ENCODE measurements at places on chromosomes 16 and 17.

GRCh38 chr16:75248142-75248535 lies 3.3 kb downstream of the BCAR1 start:
- DNase-seq, result no peak

DNA sequence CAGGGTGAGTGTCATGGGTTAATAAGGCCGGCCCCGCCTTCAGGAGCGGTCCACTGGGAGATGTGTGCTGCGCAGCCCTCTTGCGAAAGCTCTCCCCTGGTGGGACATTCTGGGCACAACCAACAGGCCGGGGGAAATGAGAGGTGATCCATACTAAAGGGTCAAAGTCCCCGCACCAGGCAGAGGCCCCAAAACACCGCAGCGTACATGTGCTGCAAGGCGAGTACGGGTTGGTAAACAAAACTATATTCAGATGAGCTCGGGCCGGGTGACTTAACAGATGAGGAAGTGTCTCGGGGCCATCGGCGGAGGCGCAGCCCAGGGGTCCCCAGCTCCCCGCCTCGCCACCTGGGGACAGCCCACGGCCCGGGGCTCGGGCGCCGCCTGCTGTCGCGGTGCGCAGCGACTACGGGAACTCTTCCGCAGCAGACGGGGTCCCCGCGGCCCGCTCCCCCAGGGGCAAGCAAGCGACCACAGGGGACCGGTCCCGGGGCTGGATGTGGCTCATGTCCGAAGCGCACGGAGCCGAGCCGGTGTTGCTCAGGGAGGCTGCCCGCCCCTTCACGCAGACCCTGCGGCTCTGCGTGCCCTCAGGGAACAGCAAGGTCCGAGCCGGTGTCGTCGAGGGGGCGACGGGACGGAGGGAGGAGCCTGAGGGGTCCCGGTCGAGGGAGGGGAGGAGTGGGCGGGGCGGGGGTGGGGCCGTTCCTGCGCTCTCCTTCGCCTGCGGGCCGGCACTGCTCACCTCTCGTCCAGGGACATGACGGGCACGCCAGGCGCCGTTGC lies at the start of gene RAB37:
RAB37 (plus strand) TSS at position 744 of the 786 bp plus-strand sequence; CDS start at position 761, 17 bp downstream.
- DNase-seq, result peak; percentile 95

- DNase-seq, result no peak
These were observed 14.9 kb downstream of the GLG1 start for GRCh38 chr16:74591876-74592650.

GRCh38 chr16:13168091-13168572 lies 266.7 kb downstream of the SHISA9 start:
- no peak for DNase-seq

DNA sequence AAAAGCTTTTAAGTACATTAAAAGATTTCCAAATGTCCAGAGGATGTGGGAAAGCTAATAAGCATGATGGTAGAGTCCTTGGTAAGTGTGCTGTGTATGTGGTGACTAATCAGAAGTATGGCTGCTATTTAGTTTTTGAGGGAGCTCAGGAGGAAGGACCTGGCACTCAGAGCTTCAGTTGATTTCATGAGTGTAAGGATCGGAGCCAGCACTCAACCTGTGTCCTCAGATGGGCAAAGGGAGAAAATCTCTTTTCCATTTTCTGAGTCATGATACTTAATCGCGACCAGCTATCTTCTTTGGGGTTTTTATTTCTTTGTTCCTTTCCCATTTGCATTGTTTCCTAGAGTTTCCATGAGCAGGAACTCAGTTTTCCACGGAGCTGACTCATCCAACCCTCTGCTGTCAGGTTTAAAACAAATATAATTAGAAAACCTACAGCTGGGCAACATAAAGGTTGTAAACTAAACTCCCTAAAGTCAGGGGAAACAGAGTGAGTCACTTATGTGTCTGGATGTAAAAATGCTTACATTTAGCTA lies 125.4 kb downstream of the MAP2K6 start:
- no peak for DNase-seq

DNA sequence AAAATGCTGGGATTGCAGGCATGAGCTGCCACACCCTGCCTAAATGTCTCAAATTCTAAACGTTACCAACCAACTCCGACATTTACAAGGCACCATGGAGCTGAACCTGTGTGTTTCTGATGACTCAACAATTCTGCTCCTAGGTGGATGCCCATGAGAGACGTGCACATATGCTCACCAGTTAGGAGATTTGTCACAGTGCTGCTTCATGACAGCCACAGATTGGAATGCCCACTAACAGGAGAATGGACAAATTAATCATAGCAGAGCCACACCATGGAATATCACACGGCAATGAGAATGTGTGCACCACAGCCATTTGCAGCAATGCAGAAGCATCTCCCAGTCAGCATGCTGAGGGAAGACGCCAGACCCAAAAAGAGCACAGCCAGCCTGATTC lies 8.0 kb upstream of the KCNG4 start:
- no peak for DNase-seq

- DNase-seq, result no peak
These were observed 106.7 kb downstream of the RBFOX3 start for GRCh38 chr17:79504181-79504605.

- no peak for DNase-seq
These were observed 38.0 kb downstream of the SF3B3 start for GRCh38 chr16:70561623-70562022.

- no peak for DNase-seq
These were observed 222.9 kb upstream of the IRX3 start for GRCh38 chr16:54509456-54509855.

DNA sequence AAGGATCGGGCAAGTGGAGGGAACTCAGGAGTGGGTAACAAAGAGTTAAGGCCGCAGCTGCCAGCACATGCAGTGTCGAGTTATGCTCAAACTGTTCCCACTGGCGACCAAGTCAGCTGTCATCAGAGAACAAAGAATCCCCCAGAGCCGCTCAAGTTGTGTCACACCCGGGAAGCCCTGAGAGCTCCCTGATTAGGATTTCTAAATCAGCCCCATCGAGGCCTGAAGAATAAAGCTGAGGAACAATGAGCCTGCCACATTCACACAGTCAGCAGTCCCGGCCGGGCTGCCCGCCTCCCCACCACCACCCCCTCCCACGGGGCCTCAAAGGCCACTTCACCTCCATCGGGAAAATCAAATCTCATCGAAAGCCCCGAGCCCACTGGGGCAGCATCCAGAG lies 84.5 kb downstream of the SOX9 start:
- DNase-seq, result no peak

- DNase-seq, result no peak
These were observed 55.0 kb downstream of the B9D1 start for GRCh38 chr17:19307521-19307920.

- DNase-seq, result no peak
These were observed 46.5 kb downstream of the FAM222B start for GRCh38 chr17:28796062-28796461.

- no peak for DNase-seq
These were observed 1.1 kb upstream of the C16orf90 start for GRCh38 chr16:3496386-3496785.

GRCh38 chr17:72101526-72101925 lies 19.3 kb upstream of the SOX9 start:
- DNase-seq, result no peak

DNA sequence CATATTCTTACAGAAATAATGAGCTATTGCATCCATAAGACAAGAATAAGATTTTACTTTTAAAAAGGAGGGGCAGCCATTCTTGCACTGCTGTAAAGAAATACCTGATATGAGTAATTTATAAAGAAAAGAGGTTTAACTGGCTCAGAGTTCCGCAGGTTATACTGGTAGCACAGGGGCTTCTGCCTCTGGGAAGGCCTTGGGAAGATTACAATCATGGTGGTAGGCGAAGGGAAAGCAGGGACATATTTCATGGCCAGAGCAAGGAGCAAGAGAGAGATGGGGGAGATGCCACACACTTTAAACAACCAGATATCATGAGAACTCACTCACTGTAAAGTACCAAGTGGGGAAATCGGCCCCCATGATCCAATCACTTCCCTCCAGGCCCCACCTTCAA lies 20.9 kb upstream of the CSNK2A2 start:
- DNase-seq, result no peak

- no peak for DNase-seq
These were observed 7.7 kb downstream of the ZNF207 start for GRCh38 chr17:32357615-32358014.

DNA sequence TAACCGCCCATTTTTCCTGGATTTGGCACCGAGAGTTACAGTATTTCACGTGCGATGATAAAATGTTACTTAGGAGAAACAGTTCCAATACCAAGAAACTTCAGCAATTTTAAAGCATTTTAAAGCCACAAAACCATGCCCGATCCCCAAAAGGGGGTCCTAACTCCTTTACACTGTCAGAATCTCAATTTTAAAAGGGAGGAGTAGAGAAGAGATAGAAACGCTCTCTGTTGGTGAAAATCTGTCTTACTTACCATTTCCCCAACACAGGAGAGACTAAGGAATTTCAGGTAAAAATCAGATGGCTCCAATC lies 526 bp upstream of the RNASEK start:
- no peak for DNase-seq
